Muscle of arm (tissue), 14 donors: ENCODE measurements at places on chromosomes 2 and 18.

DNA sequence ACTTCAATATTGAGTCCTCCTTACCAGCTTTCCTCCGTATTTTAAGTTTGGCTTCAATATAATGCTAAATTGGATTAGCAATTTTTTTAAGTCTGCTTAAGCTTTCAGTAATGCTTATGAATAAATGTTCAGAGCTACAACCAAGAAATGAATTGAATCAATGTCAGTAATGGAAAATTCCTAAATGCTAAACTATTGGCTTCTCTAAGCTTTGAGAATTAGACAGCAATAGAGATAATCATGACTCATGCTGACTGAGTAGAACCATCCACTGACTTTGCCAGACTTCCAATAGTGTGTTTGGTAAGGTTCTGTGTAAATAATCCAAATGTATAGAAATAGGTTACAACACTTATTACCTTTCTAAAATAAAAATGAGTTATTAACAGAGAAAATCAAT, 8.9 kb upstream of the PDE1A start:
- no peak for DNase-seq

GRCh38 chr2:29444150-29444549, 328.9 kb downstream of the CLIP4 start:
- no peak for DNase-seq

- peak; percentile 27 for DNase-seq
These were observed 341.6 kb upstream of the VWC2L start for GRCh38 chr2:214069254-214069653.

DNA sequence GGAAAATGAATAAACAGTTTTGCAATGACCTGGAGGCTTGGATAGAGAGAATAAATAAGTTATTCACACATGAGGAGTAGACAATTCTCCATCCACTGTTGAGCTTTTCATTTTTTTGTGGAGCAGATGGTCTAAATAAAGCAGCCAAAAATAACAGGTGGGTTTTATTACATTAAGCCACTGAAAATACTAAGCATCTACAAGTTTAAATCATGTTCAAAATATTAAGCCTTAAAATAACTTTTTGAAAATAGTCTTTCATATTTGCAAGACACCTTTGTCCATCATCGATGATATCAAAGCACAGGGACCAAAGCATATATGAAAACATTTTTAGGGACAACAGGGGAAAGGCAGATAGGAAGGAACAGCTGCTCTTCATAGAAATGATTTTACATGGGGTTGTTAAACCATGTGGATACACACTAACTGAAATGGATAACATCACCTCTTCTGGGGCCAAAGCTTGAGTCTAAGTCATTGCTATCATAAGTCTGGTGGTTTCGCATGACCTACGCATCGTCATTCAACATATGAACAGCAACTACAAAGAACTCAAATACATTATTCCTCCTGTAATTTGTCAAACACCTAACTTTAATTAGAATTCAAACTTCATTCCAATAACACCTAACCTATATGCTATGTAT, 197.6 kb upstream of the CHST9 start:
- peak; percentile 57 for DNase-seq

GRCh38 chr18:77750006-77750405, 500.4 kb downstream of the GALR1 start:
- no peak for DNase-seq

- no peak for DNase-seq
These were observed 38.1 kb downstream of the RALB start for GRCh38 chr2:120290737-120291136.

GRCh38 chr2:230778350-230779063, 65.9 kb downstream of the CAB39 start:
- DNase-seq = no peak

DNA sequence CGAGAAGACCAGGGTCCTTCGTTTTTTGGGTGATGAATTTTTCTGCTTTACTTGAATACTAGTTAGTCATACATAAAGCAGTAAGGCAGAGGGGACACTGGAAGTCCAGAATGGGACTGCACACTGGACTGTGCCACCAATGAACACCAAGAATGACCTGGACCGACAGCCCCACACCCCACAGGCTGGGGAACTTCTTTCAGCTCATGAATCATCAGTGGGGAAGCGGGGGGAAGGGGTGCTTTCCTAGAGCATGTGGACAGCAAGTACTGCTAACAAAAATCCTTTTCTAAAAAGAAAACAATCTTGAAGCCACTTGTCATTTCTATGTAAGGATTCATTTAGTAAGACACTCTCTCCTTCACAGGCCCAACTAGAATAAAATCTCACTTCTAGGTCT, 86.0 kb downstream of the DTNB start:
- no peak for DNase-seq

GRCh38 chr18:50372743-50373142, 2.1 kb upstream of the SKA1 start:
- no peak for DNase-seq

DNA sequence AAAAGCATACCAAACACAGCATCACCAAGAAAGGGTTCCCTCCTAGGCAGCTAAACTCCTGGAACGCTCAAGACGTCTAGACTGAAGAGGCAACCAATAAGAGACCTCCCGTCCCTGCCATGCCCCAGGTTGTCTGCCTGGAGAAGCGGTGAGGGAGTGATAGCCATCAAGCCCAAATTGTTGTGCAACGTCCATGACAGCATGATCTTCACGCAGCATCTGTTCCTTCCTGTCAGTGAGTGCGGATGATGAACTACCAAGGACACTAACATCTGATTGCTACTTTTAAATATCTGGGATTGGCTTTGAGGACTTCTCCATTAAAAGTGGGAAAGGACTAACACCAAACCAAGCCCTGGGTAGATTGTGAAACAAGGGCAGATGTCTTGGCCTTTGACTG, 149.7 kb downstream of the TXNL1 start:
- no peak for DNase-seq

GRCh38 chr2:72023678-72024390, 123.8 kb downstream of the CYP26B1 start:
- DNase-seq = no peak

- no peak for DNase-seq
These were observed 711.2 kb upstream of the SOX11 start for GRCh38 chr2:4980995-4981394.

GRCh38 chr2:36338827-36339145, 16.8 kb upstream of the CRIM1 start:
- no peak for DNase-seq
